Endothelial cell (in vitro differentiated cells): ENCODE measurements at places on chromosomes 12 and 14. TPM values are rescaled to one million over a fixed set of nuclear protein-coding genes. Genes with fewer than 3 reads are reported as not detected.

DNA sequence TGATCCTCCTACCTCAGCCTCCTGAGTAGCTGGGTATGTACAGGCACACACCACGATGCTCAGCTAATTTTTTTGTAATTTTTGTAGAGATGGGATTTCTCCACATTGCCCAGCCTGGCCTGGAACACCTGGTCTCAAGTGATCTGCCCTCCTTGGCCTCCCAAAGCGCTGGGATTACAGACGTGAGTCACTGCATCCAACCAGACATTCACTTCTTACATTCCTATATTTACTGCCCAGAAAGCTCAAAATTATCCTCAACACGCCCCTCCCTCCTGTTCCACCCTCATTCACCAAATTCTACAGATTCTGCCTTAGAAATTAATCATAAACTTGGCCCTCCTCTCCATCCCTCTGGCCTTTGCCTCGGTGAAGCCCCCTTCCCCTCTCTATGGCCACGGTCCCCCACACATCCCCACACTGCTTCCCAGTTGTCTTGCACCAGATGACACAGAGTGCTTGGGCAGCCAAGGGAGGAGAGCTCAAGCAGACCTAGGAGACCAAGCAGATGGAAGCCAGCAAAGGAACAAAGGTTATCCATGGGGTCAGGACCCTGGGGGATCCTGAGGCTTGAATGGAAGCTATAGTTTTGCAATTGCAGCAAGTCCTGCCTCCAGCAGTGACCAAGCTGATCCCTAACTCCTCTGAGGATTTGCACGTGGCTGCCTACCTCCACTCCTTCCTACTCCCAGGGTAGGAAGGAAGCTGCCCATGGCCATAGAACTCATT, 213.2 kb upstream of the FOXN3 start:
- no peak for DNase-seq
- peaks cover 8% of the 10 kb centered on the region for H3K4me1 ChIP-seq
- no peak overlapping the region for H3K4me3 ChIP-seq
- H3K27ac ChIP-seq = no peak overlapping the region

DNA sequence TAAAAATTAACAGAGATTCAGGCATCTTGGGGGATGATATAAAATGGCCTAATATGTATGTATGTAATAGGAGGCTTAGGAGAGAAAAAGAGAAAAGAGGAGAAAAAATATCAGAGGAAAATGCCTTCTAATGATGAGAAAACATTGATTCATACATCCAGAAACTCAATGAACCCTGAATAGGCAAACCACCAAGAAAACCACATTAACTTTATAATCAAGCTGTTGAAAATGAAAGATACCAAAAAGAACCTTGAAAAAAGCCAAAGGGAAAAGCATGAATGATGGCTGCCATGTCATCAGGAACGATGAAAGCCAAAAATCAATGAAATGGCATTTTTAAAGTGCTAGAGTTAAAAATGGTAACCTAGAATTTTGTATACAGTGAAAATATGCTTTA, 180.2 kb downstream of the EPS8 start:
- DNase-seq = no peak
- no peak overlapping the region for H3K27ac ChIP-seq
- peaks cover 14% of the 10 kb centered on the region for H3K4me1 ChIP-seq
- H3K27me3 ChIP-seq = no peaks in the 10 kb centered on the region

GRCh38 chr12:120994059-120994458, 15.7 kb downstream of the HNF1A start:
- H3K36me3 ChIP-seq = no peaks in the 10 kb centered on the region
- DNase-seq = no peak
- H3K4me3 ChIP-seq = no peak overlapping the region
- no peaks in the 10 kb centered on the region for H3K4me1 ChIP-seq
- no peak overlapping the region for H3K27ac ChIP-seq
- peaks cover 12% of the 10 kb centered on the region for H3K27me3 ChIP-seq

DNA sequence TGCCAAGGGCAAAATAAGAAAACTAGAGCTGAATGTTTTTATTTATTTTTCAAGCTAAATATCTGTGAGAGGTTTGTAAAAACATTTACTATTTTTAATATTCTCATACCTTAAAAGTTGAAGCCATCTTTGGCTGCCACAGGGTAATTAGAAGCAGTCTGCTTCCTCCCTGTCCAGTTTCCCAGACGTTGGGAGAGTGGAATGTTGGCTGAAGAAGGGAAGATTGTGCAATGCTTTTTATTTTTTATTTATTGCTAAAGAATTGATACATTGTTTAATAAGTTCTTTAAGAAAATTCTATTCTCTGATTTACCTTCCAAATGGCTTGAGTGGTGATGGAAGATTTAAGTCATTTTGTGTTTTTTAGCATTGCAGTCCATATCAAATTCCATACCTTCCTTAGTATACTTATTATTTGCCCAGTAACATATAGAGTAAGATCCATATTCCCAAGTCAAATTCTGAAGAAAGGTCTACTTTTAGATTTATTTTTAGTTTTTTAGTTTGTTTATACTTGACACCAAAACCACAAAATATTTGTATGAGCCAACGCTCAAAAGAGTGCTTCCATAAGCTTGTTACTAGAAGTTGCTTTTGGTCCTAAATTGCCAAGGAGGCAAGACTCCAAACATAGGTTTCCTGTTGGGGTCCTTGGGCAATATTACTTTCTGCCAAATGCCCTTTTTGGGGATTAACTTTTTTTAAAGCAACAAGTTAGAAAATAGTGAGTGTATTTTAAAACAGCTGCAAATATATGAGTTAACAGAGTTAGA, 124.0 kb upstream of the CPM start:
- no peaks in the 10 kb centered on the region for H3K27me3 ChIP-seq
- no peak overlapping the region for H3K27ac ChIP-seq
- H3K36me3 ChIP-seq = no peaks in the 10 kb centered on the region
- H3K4me3 ChIP-seq = no peak overlapping the region

GRCh38 chr14:64053694-64054669, 201.2 kb downstream of the SYNE2 start:
- H3K4me3 ChIP-seq = no peak overlapping the region
- DNase-seq = no peak
- no peaks in the 10 kb centered on the region for H3K27me3 ChIP-seq

GRCh38 chr12:94147991-94148738, at the start of gene PLXNC1:
Gene PLXNC1, plus strand, starts transcription at chr12:94148577. Its CDS starts 395 bp downstream, at chr12:94148972.
- DNase-seq = peak; percentile 47
- H3K4me3 ChIP-seq = peak within 1 kb of the TSS; percentile 83
- H3K27ac ChIP-seq = peak within 1 kb of the TSS; percentile 61

Gene CLEC6A
- total RNA-seq = not detected

DNA sequence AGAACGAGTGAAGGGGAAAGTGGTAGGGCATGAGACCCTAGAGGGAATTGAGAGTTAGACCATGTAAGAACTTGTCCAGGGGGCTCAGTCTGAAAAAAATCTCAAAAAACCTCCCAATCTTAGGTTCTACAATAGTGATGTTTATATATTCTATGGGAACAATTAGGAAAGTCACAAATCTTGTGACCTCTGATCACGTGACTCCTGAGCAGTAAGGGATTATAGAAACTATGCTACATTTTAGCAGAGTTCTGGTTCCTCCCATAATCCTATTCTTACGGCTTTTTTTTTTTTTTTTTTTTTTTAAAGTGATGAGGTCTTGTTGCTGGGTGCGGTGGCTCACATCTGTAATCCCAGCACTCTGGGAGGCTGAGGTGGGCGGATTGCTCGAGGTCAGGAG, 5.8 kb downstream of the ADCK1 start:
- H3K4me3 ChIP-seq = no peak overlapping the region
- no peak for DNase-seq
- H3K27ac ChIP-seq = no peak overlapping the region
- H3K27me3 ChIP-seq = peaks cover 1% of the 10 kb centered on the region
- H3K36me3 ChIP-seq = no peaks in the 10 kb centered on the region

DNA sequence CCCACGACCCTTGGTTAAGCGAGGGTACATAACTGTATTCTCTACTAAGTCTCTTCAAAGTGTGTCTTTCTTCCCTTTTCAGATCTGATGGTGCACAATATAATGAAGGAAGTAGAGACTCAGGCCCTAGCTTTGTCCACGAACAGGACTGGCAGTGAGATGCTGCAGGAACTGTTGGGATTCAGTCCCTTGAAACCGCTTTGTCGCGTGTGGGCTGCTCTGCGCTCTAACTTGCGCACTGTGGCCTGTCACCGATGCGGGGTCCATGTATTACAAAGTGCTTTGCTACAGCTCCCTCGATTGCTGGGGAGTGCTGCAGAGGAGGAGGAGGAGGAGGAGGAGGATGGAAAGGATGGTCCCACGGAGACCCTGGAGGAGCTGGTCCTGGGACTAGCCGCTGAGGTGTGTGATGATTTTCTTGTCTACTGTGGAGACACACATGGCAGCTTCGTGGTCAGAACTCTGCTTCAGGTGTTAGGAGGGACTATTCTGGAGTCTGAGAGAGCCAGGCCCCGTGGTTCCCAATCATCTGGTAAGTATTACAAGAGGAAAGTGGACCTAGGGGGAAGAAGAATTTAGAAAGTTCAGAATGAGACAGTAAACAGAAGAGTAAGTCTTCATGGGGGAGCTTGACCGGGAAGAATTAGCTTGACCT, 803 bp downstream of the NOP9 start:
- peaks cover 24% of the 10 kb centered on the region for H3K4me1 ChIP-seq
- H3K27me3 ChIP-seq = peaks cover 16% of the 10 kb centered on the region
- peak overlapping the region; percentile 74 for H3K27ac ChIP-seq
- peaks cover 43% of the 10 kb centered on the region for H3K36me3 ChIP-seq
- H3K4me3 ChIP-seq = peak overlapping the region; percentile 93
- DNase-seq = no peak

Gene DTX1
- total RNA-seq = 62.8 TPM

GRCh38 chr12:67320614-67321295, 51.6 kb downstream of the CAND1 start:
- no peak for DNase-seq
- peaks cover 35% of the 10 kb centered on the region for H3K36me3 ChIP-seq
- no peak overlapping the region for H3K27ac ChIP-seq
- peak overlapping the region; percentile 16 for H3K4me3 ChIP-seq
- H3K27me3 ChIP-seq = peaks cover 4% of the 10 kb centered on the region
- peaks cover 5% of the 10 kb centered on the region for H3K4me1 ChIP-seq

- H3K4me1 ChIP-seq = no peaks in the 10 kb centered on the region
- H3K36me3 ChIP-seq = no peaks in the 10 kb centered on the region
- no peak for DNase-seq
- H3K4me3 ChIP-seq = no peak overlapping the region
- H3K27me3 ChIP-seq = no peaks in the 10 kb centered on the region
- no peak overlapping the region for H3K27ac ChIP-seq
These were observed 14.8 kb downstream of the GRIP1 start for GRCh38 chr12:66664076-66664475.

Gene JDP2
- 5.1 TPM for total RNA-seq

DNA sequence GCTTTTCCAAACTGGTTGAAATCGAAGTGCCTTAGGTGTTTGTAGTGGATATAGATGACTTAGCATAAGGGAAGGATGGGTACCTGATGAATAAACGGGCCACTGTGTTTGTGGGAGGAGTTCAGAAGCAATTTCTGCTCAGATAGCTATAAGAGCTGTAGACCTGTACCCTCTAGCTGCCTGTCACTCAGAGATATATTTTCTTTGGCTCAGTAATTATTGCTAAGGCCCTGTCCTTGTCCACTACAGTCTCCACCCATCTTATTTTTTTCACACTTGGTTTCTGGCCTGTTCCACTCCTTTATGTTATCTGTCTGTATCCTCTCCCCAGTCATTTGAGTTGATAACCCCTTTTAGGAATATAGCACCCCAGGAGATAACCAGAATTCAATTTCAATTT, 74.8 kb upstream of the RMST start:
- no peak overlapping the region for H3K4me3 ChIP-seq
- H3K4me1 ChIP-seq = no peaks in the 10 kb centered on the region
- H3K27ac ChIP-seq = no peak overlapping the region
- peaks cover 2% of the 10 kb centered on the region for H3K27me3 ChIP-seq

Gene PTPRQ
- not detected for total RNA-seq

- H3K4me1 ChIP-seq = peaks cover 31% of the 10 kb centered on the region
- no peak overlapping the region for H3K4me3 ChIP-seq
- no peaks in the 10 kb centered on the region for H3K36me3 ChIP-seq
- no peak overlapping the region for H3K27ac ChIP-seq
- peaks cover 4% of the 10 kb centered on the region for H3K27me3 ChIP-seq
- no peak for DNase-seq
These were observed 9.7 kb downstream of the MYO1A start for GRCh38 chr12:57040211-57040610.

DNA sequence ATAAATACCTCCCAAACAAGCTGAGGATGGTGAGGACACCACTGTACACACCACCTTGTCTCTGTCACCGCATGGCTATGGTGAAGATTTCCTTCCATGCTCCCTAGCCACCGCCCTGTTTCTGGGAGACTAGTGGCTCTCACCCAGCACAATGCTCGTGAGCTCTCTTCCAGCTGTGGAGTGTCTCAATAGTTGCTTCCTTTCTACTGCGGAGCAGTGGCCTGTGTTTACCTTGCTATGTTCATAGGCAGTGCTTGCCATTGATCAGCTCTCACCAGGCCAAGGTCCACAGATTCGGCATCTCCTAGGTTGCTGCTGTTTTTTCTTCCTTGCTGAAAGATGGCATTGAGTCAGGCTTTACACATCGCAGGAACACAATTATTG, 313.6 kb upstream of the RTL1 start:
- H3K36me3 ChIP-seq = peaks cover 3% of the 10 kb centered on the region
- H3K27ac ChIP-seq = no peak overlapping the region
- peaks cover 4% of the 10 kb centered on the region for H3K27me3 ChIP-seq

DNA sequence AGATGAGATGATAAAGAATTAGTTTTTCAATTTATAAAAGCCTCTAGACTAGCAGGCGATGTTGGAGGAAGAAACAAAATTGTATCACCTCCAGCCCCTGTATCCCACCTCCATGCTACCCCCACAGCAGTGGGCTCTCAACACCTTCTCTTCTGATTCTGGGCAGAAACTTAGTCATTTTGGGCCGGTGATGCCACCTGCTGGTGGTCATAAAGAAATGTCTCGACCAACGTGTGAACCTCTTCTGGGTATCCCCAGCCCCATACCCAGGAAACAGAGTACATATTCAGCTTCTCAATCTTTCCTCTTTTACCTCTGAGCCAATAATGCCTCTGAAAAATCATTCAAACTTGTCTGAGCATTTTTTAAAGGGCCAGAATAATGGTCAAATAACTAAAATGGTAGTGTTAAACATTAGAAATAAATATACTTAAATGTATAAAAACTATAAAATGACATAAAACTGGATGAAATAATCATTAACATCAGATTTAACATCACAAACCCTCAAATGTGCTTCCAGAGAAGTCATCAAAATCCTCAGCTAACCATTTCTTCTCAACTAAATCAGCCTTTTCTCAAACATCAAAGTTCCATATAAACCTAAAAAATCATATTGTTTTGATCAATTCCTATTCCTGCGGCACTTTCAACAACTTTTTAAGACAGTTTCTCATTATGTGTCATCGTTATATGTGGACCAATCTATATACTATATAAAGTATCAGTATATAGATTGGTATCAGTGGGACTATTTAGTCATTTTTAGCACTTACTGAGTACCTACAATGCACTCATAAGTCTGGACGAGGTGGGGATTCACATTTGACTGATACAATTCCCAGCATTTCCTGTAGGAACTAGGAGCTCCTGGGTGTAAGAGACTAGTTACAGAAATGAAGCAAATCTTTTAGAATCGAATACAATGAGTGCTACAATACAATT, 69.4 kb downstream of the ATXN2 start:
- H3K4me3 ChIP-seq = no peak overlapping the region
- H3K4me1 ChIP-seq = peaks cover 11% of the 10 kb centered on the region

Gene EDDM3A
- not detected for total RNA-seq

Gene SMOC1
- 0.38 TPM for total RNA-seq
